Cortex of kidney (tissue), 1 donor: ENCODE measurements at places on chromosomes 5 and 9.

- no peak for DNase-seq
Measured at GRCh38 chr5:60797482-60798153, 46.5 kb downstream of the ELOVL7 start.

DNA sequence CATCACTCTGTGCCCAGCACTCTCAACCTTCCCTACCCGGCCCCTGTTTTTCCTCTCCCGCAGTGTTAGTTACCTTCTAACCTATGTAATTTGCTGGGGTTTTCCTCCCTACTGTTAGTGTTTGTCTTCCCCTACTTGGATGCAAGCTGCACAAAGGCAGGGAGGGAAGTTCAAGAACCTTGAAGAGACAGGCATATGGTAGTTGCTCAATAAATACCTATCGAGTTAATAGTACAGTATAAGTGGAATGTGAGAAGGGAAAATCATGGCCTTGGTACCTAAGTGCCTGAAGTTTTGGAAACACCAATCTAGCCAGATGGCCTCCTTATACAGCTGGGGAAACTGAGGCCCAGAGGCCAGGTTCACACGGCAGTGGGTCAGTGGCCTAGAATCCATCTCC lies 24.2 kb downstream of the PDGFRB start:
- no peak for DNase-seq

GRCh38 chr9:30078195-30078594 lies 2306.2 kb upstream of the ACO1 start:
- DNase-seq: no peak

DNA sequence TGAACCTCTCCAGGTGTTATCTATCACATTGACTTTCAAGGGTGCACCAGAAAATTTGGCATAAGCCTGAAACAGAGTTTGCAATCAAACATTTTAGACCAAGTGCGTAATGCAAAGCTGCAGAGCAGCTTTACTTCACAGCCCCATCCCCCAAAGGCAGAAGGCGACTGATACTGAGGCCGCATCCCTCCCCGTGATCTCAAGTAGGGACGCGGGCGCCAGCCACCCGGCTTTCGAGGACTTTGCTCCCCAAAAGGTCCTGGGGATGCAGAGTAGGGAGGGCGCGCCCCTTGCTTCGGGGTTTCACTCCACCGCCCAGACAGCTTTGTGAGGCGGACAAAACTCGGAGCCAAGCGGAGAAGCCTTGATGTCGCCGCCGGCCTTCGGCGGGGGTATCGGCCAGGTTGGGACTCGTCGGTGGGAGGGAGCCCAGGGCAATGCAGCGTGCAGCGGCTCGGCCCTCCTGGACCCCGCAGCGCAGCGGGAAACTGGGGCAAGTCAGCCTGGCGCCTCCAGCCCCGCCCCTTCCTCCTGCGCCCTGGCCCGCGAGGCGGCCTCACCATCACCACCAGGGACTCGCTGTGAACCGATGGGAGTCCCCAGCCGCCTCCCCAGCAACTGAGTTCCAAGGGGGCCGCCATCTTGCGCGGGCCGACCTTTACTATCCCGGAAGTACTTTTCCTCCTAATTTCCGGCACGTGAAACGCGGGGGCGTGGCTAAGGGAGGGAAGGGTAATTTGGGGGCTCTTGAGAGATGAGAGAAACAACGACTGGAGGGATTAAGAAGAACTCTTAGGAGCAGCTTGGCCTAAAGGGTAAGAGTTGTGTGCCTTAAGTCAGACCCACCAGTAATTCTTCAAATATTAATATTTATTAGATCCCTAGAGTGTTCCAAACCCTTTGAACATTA lies at the start of gene MTX3:
MTX3 (minus strand) TSS at position 665 of the 910 bp plus-strand sequence; CDS start at position 641, 24 bp downstream.
- peak; percentile 15 for DNase-seq

- no peak for DNase-seq
Measured at GRCh38 chr5:162248107-162248713, 180.6 kb downstream of the GABRG2 start.

DNA sequence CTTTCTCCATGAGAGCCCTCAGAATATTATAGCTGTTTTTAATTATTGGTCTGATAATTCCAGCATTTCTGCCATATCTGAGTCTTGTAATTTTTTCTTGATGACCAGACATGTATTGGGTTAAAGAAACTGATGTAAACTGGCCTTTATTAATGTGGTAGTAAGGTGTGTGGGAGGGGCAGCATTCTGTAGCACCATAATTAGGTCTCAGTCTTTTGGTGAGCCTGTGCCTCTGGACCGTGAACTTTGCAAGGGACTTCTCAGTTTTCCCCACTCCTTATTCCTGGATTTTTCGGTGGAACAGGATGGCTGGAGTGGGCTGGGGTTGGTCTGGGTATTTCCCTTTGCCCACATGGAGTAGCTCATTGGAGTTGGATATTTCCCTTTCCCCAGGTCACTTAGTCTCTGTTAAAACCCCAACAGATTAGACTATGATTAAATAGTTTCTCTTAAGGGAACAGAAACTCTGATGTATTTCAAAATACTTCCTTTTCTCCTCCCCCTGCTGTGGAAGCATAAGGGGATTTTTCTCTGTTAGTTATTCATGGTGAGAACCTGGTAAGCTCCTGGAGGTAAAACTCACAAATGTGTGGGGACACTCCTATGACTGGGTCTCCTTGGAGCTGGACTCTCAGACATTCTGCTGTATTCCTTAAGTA lies 52.4 kb downstream of the FSD1L start:
- no peak for DNase-seq

DNA sequence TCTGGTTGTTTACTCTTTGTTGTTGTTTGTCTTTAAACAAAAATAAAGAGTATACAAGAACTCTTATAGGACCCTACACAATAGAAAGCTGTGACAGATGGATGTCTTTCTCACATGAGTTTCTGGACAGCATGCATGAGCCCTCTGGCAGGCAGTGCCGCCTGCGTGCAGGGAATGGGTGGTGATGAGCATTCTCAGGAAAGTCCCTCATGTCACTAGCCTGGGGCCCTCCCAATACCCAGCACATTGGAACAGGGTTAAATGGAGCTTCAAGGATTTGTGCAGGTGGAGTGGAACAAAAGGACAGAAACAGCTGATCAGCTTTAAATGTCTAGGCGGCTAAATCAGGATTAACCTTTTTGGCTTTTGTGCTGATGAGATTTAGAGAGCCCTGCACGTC lies 181.0 kb upstream of the CD180 start:
- DNase-seq: no peak

DNA sequence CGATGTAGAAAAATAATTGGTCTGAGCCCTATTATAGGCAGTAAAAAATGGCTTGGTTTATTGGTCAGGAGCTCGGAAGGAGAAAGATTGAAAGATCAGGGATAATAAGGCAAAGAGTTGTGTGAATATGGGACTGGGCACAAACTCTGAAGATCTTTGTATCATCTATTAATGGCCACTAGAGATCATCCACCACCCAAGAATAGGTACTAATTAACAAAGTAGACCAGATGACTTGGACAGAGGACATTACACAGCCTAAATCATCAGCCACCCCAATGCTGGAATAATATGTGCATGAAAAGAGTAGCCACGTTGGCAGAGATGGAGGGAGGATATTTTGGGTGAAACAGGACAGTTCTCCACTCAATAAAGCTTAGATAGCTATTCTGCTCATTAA lies 364.1 kb downstream of the EFNA5 start:
- no peak for DNase-seq

DNA sequence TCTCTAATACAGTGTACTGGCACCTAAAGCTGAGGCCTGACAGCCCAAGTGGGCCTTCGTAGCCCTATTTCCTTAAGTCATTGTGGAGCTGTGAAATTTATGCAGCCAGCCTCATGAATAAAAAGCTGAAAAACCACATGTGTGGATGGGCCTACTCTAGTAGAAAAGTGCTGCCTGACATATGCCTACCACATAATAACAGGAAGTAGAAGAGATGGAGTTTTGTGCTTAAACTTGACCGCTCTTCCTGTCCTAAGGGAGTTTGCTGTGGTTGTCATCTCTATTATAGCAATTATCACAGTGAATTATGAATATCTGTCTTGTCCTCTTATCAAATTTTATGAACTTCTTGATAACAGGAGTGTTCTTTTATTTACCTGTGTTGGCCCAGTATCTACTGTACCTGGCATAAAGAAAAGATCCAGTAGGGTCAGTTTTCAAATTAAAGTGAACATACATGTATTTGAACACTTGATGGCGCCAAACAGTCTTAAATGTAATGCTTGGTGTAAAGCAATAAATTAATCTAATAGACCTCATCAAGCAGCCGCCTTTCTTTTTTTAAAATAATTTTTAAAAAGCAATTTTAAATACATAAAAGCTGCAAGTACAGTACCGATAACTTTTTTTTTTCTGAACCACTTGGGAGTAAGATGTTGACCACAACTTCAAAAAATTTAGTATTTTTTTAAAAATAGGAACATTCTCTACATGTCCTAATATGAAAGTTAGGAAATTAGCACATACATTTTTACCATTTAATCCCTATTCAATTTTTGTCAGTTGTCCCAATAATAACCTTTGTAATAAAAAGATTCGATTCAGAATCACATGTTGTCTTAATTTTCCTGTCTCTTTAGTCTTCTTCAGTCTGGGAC lies 51.0 kb downstream of the FKTN start:
- DNase-seq: no peak
